T-helper 17 cell (primary cell): ENCODE measurements at places on chromosomes 7 and 10.
A peak's percentile ranks its signal among the peaks of the same experiment; 100 is the strongest.

GRCh38 chr7:155298288-155298833 lies 683 bp downstream of the INSIG1 start:
- peak; percentile 13 for DNase-seq

DNA sequence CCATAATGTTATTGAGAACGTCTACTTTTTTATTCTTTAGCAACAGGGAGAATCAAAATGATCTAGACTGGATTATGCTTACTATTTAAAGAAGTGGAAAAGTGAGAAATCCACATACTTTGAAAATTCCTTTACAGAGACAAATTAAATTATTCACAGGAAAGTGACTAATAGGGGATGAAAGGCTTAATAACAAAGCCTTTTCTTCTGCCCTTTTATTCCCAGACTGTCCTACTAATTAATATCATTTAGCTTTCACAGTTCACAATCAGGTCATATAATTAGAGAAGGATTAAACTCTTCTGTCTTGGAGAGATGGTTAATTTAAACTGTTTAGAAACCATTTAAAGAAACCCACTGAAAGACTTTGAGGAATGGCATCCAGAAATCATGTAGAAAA lies 58.8 kb downstream of the ARL4A start:
- no peak for DNase-seq

DNA sequence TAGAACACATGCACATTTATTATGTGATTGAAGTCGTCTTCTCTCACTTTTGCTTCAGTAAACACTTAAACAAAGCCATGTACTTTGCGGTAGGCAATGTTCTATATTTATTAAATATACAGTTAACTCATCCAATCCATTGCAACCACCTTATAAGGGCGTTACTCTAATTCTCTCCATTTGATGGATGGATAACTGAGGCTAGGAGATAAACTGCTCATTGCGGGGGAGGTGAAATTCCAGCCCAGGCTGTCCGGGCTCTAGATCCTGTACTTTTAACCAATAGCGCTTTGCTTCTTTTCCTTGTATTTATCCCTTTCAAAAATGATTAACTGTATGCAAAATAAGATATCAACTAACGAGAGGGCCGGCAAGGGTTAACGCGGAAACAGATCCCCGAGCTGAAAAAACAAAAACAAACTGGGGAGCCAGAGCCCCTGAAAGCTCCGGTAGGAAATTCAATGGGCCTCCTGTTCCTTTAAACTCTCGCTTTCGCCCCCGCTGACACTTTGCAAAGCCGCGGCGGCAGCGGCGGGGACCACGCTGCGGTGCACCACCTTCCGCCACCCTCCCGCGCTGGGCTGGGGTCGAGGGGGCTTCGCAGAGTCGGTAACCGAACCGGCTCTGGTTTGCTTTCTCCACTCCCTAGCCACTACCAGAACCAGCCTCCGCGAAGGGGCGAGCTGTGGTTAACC lies 1.0 kb upstream of the PLXDC2 start:
- DNase-seq = no peak

DNA sequence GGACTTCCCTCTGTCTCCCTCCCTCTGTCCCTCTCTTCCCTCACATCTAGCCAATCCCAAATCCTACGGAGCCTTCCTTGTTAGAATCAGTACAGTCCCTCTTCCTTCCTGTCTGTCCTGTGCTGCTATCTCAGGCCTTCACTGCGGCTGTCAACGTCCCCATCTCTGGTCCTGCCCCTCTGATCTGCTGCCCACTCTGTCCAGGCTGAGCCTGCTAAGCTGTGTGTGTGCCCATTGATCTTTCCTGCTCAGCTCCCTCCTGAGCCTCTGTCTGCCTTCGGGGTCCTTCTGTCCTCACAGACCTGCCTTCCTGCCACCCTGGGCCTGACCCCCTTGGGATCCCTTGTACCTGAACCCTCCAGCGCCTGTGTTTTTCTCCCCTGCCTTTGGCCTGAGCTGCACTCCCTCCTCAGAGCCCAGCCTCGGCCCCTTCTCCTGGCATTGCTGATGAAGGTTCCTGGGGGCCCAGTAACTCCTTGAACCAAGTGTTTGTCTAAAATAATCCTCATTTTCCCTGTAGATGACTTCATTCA lies 182.1 kb upstream of the SHH start:
- DNase-seq = no peak

- peak; percentile 38 for DNase-seq
Measured at GRCh38 chr10:49592726-49593563, 17.2 kb upstream of the SLC18A3 start.

DNA sequence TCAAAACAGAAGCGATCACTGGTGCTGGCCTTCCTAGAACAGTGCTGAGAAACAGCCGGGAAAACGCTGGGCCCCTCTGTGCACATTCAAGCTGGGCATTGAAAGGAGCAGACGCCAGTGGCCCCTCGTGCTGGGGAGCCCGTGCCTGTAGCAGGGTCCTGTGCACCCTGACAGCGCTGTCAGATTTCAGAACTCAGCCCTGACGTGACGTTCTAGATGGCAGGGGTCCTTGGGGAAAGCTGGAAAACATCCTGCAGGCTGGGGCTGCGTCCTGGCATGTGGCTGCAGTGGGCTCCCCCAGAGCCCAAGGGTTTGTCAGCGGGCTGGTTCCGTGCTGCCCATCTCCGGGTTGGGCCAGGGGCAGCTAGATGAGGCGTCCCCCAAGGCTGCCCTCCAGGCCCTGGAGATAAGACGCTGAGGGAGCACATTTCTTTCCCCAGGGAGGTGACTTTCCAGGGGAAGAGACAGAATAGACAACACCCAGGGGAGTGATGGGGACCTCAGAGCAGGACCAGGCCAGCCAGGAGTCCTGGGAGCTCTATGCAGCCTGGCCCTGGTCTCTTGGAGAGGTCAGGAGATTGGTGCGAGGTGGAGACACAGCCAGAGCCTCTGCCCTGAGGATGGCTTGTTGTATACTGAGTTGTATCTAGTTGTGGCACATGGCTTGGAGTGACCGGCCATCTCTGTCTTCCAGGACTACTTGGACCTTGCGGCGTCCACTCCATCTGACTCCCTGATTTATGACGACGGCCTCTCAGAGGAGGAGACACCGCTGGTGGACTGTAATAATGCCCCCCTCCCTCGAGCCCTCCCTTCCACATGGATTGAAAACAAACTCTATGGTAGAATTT lies 12.1 kb upstream of the CSGALNACT2 start:
- no peak for DNase-seq
